A549 treated with ZK216348 at 1 μM for 4 hours (cell line): ENCODE measurements at places on chromosomes 16 and 17. TPM values are rescaled to one million over a fixed set of nuclear protein-coding genes. Genes with fewer than 3 reads are reported as not detected.

Gene NLE1
- total RNA-seq, result 26.5 to 40.5 TPM (median 37.2 TPM) in 5 replicates

Gene NPTX1
- 89.4 to 202 TPM (median 153 TPM) in 5 replicates for total RNA-seq

Gene LGALS9B
- 0.15 TPM in 1 of 5 replicates, not detected in the others for total RNA-seq

Gene SPNS2
- total RNA-seq, result 7.0 to 12.1 TPM (median 10.4 TPM) in 5 replicates

Gene KRT27
- not detected in 5 replicates for total RNA-seq

Gene APOH
- 3.9 to 5.8 TPM (median 4.8 TPM) in 5 replicates for total RNA-seq

Gene KRTAP1-5
- not detected in 5 replicates for total RNA-seq

Gene FBXW10
- 0.93 to 1.8 TPM (median 1.6 TPM) in 5 replicates for total RNA-seq

Gene ARHGAP44
- 2.1 to 3.3 TPM (median 2.9 TPM) in 5 replicates for total RNA-seq

Gene ATP2C2
- 0.09 to 0.51 TPM (median 0.19 TPM) in 4 of 5 replicates, not detected in the other for total RNA-seq

Gene ASIC2
- total RNA-seq, result 1.7 to 3.1 TPM (median 2.0 TPM) in 5 replicates

Gene SLC35G6
- total RNA-seq, result not detected in 5 replicates

Gene RFWD3
- 30.1 to 43.5 TPM (median 36.5 TPM) in 5 replicates for total RNA-seq

Gene PITPNC1
- 17.6 to 23.0 TPM (median 20.4 TPM) in 5 replicates for total RNA-seq

Gene TEX19
- total RNA-seq, result 0.34 to 0.83 TPM (median 0.43 TPM) in 5 replicates

Gene SLC52A1
- 0.33 to 1.1 TPM (median 0.75 TPM) in 5 replicates for total RNA-seq

Gene HS3ST2
- total RNA-seq, result not detected in 5 replicates

Gene SDR42E1
- 1.2 to 1.7 TPM (median 1.4 TPM) in 5 replicates for total RNA-seq

Gene PLK1
- 160 to 173 TPM (median 168 TPM) in 5 replicates for total RNA-seq

Gene ITGA3
- 314 to 512 TPM (median 475 TPM) in 5 replicates for total RNA-seq

Gene TUBB3
- 154 to 288 TPM (median 254 TPM) in 5 replicates for total RNA-seq

Gene QPRT
- 0.31 to 1.1 TPM (median 0.87 TPM) in 5 replicates for total RNA-seq

Gene LGALS9
- 0.81 to 2.0 TPM (median 1.2 TPM) in 5 replicates for total RNA-seq

Gene PTX4
- 0.14 TPM in 1 of 5 replicates, not detected in the others for total RNA-seq

Gene SCIMP
- total RNA-seq, result not detected in 5 replicates

Gene NRN1L
- 0.33 TPM in 1 of 5 replicates, not detected in the others for total RNA-seq

Gene KLHL10
- 0.07 to 0.19 TPM (median 0.14 TPM) in 3 of 5 replicates, not detected in the others for total RNA-seq

Gene TEKT3
- total RNA-seq, result 0.25 TPM in 1 of 5 replicates, not detected in the others

Gene SMIM5
- 0.64 to 1.4 TPM (median 1.1 TPM) in 5 replicates for total RNA-seq
